ENCODE measurements at places on chromosomes 5 and 9. TPM values are rescaled to one million over a fixed set of nuclear protein-coding genes. Genes with fewer than 3 reads are reported as not detected.

The DNAJB5 gene
- 5.1 TPM for total RNA-seq

The TMC1 gene
- 0.05 TPM for total RNA-seq

The THBS4 gene
- total RNA-seq: 0.14 TPM

The CDH10 gene
- total RNA-seq: 0.30 TPM

The MZB1 gene
- not detected for total RNA-seq

The CCL28 gene
- total RNA-seq: 0.21 TPM

The BTNL9 gene
- 0.88 TPM for total RNA-seq

The HRH2 gene
- total RNA-seq: 0.71 TPM

The PLAC8L1 gene
- not detected for total RNA-seq

The ADAMTSL1 gene
- 0.07 TPM for total RNA-seq

The MSX2 gene
- total RNA-seq: 6.4 TPM

The LHX6 gene
- total RNA-seq: 0.24 TPM

The PSD2 gene
- total RNA-seq: 0.03 TPM

The SHOC1 gene
- total RNA-seq: not detected

The LCP2 gene
- total RNA-seq: not detected

The GAPT gene
- not detected for total RNA-seq

The EFNA5 gene
- total RNA-seq: 20.8 TPM

The SLC6A19 gene
- total RNA-seq: not detected

The CTNND2 gene
- not detected for total RNA-seq

The CXCL14 gene
- total RNA-seq: 0.17 TPM

The SPINK6 gene
- total RNA-seq: 0.26 TPM

The FBP2 gene
- total RNA-seq: not detected

The CNTRL gene
- total RNA-seq: 6.3 TPM

The EPB41L4A gene
- total RNA-seq: 1.3 TPM

The GNA14 gene
- total RNA-seq: not detected

The SOX30 gene
- 0.07 TPM for total RNA-seq

The PCDHGB3 gene
- total RNA-seq: 0.35 TPM

The TAF11L3 gene
- not detected for total RNA-seq

The MAMDC4 gene
- 4.1 TPM for total RNA-seq

The TEX48 gene
- not detected for total RNA-seq

The TMEM38B gene
- total RNA-seq: 16.0 TPM

The HAND1 gene
- total RNA-seq: 0.17 TPM

The CAMK4 gene
- 0.09 TPM for total RNA-seq

The GPR150 gene
- 0.07 TPM for total RNA-seq

The DMGDH gene
- total RNA-seq: not detected

The CCNO gene
- total RNA-seq: 8.9 TPM

The CRHBP gene
- total RNA-seq: 0.24 TPM

The ZNF883 gene
- 0.74 TPM for total RNA-seq

Measured in A549 treated with CpdA at 1 μM for 4 hours (cell line).